ENCODE measurements at places on chromosomes 12 and 14. TPM values are rescaled to one million over a fixed set of nuclear protein-coding genes. Genes with fewer than 3 reads are reported as not detected.

The RBP5 gene
- 1.4 TPM for total RNA-seq

The POTEM gene
- total RNA-seq, result not detected

The STAC3 gene
- total RNA-seq, result 20.2 TPM

The GDF3 gene
- not detected for total RNA-seq

The CCDC184 gene
- 0.30 TPM for total RNA-seq

The TUBA1B gene
- 503 TPM for total RNA-seq

The SERPINA9 gene
- 3.3 TPM for total RNA-seq

The DEPDC4 gene
- total RNA-seq, result 1.9 TPM

The CMA1 gene
- total RNA-seq, result 0.69 TPM

The USP15 gene
- total RNA-seq, result 96.3 TPM

The SYNE3 gene
- 13.9 TPM for total RNA-seq

The PRMT5 gene
- total RNA-seq, result 39.5 TPM

The PDE3A gene
- total RNA-seq, result 14.4 TPM

The IFT43 gene
- total RNA-seq, result 24.9 TPM
